Aorta (tissue), 5 donors: ENCODE measurements at places on chromosomes 4 and X. TPM values are rescaled to one million over a fixed set of nuclear protein-coding genes. Genes with fewer than 3 reads are reported as not detected.

Gene CCKAR
- total RNA-seq, result not detected

Gene SLC26A1
- total RNA-seq, result 0.45 TPM

Gene PSAPL1
- total RNA-seq, result not detected

DNA sequence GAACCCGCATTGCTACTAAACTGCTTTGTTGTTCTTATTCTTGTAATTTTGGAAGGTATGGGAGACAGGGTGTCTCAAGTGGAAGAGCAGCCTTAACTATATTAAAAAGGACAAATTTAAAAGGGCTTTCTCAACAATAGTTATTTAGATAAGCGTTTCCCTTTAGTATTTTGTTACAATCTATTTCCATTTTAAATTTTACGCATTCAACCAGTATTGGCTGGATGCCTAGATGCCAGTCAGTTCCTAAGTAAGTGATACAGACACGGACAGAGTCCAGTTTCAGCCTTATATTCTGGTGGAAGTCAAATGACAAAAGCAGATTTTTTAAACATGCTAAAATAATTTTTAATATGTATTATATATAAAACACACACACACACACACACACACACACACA lies 28.3 kb downstream of the FAT1 start:
- DNase-seq, result no peak
- peaks cover 5% of the 10 kb centered on the region for H3K4me1 ChIP-seq
- H3K27me3 ChIP-seq, result no peaks in the 10 kb centered on the region
- H3K4me3 ChIP-seq, result no peak overlapping the region

DNA sequence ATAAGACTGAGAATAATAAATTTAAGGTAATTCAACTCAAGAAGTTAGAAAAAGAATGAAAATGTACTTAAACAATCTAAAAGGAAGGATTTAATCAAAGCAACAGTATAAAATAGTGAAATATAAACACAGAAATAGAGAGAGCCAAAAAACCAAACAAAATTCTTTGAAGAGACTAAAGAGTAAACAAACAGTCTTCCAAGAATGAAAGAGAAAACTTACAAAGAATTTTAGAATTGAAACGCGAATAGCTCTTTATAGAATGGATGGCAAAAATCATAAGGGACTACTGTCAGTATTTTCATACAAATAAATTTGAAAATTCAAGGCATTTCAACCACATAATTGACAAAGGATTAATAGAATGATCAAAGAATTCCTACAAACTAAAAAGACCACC lies 41.7 kb downstream of the VEGFC start:
- H3K4me3 ChIP-seq, result no peak overlapping the region
- no peak for DNase-seq
- H3K4me1 ChIP-seq, result no peaks in the 10 kb centered on the region
- H3K27me3 ChIP-seq, result no peaks in the 10 kb centered on the region
- no peaks in the 10 kb centered on the region for H3K36me3 ChIP-seq

- no peak overlapping the region for H3K4me3 ChIP-seq
- no peak for DNase-seq
- no peaks in the 10 kb centered on the region for H3K27me3 ChIP-seq
- no peaks in the 10 kb centered on the region for H3K36me3 ChIP-seq
- H3K4me1 ChIP-seq, result no peaks in the 10 kb centered on the region
- no peak overlapping the region for H3K27ac ChIP-seq
These were observed 15.8 kb downstream of the SMPX start for GRCh38 chrX:21741869-21742701.

DNA sequence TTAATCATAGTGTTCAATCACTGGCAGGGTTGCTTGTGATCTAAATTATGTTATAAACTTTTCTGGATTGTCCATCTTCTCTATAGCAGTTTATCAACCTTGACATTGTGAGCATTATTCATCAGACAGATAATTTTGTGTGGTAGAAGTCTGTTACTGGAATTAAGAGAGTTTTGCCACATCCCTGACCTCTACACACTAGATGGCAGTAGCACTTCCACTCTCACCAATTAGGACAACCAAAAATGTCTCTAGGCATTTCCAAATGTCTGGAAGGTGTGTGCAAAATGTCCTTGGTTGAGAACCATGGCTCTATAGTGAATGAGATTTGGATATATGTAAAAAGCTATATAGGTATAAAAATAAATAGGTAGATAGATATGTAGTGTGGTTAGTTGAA lies 324.1 kb upstream of the FAM47C start:
- H3K36me3 ChIP-seq, result no peaks in the 10 kb centered on the region
- H3K27ac ChIP-seq, result no peak overlapping the region
- H3K4me3 ChIP-seq, result no peak overlapping the region
- no peak for DNase-seq
- no peaks in the 10 kb centered on the region for H3K27me3 ChIP-seq

DNA sequence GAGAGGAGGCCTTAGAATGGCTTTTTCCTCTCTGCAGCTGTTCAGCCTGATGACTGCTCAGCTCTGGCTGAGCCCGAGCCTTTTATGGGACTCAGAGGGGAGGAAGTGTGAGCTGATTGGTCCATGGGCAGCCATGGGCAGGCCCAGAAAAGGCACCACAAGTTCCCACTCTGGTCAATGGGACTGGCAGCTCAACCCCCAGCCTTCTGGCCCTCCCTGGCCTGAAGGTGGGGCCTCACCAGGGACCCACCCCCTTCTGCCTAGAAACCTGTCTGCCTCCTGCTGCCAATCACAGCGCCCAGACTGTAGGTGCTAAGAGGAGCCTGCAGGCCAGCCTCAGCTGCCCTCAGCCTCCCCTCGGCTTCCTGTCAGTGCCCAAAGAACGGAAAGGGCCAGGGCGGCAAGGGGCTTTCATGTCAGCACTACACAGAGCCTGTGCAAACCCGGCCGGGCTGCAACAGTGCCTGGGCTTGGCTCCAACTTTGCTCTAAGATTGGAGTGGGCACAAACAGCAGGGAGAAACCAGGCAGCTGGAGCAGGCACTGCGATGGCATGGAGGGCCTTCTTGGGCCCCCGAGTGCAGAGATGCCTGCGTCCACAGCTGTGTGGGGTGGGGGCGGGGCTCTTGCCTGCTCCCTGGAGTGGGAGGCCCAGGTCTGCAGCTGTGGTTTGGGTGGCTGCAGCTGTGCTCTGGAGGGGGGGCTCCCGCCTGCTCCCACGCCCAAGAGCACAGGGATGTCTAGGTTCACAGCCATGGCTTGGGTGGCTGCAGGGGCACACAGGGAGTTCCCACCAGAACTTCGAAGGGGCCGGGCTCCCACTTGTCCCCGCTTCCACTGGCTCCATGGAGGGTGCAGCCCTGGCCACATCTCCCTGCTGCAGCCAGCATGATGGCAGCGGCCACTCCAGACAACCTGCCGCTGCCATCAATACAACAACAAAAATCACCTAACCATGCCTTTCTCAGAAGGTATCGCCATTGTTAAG lies 92.6 kb downstream of the NXF2 start:
- H3K27me3 ChIP-seq, result no peaks in the 10 kb centered on the region
- H3K36me3 ChIP-seq, result no peaks in the 10 kb centered on the region
- H3K4me1 ChIP-seq, result no peaks in the 10 kb centered on the region
- no peak overlapping the region for H3K4me3 ChIP-seq
- peak; percentile 48 for DNase-seq

DNA sequence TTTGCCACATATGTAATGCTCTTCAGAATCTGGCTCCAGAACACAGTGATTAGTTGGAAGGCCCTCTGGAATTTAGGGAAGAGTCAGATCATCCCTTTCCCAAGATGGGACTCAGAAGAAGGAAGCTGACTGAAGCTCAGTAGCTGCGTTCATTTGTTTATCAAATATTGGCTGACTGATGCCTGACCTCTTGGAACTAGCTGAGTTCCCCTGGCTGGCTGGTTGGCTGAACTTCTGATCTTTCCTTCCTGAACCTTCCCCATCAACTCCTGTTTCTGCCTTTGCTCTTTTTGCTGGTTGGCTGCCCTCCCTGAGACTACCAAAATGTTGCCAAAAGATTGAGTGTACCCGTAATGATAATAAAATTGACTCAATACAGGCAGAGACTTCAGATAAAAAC lies 866.5 kb upstream of the INTU start:
- H3K4me3 ChIP-seq, result no peak overlapping the region
- no peaks in the 10 kb centered on the region for H3K27me3 ChIP-seq
- DNase-seq, result no peak
- no peaks in the 10 kb centered on the region for H3K4me1 ChIP-seq
- H3K27ac ChIP-seq, result no peak overlapping the region

- no peaks in the 10 kb centered on the region for H3K27me3 ChIP-seq
- no peak overlapping the region for H3K4me3 ChIP-seq
- H3K36me3 ChIP-seq, result no peaks in the 10 kb centered on the region
- no peak for DNase-seq
- H3K4me1 ChIP-seq, result no peaks in the 10 kb centered on the region
- H3K27ac ChIP-seq, result no peak overlapping the region
These were observed 237.5 kb upstream of the DIAPH2 start for GRCh38 chrX:96447161-96447560.
